Mesothelial cell of epicardium (in vitro differentiated cells): ENCODE measurements at places on chromosomes 3 and 15. TPM values are rescaled to one million over a fixed set of nuclear protein-coding genes. Genes with fewer than 3 reads are reported as not detected.

GRCh38 chr3:16720367-16720940 is 115.2 kb upstream of the DAZL start:
- H3K36me3 ChIP-seq, result no peaks in the 10 kb centered on the region
- H3K27me3 ChIP-seq, result no peaks in the 10 kb centered on the region
- H3K4me3 ChIP-seq, result no peak overlapping the region
- H3K4me1 ChIP-seq, result no peaks in the 10 kb centered on the region
- DNase-seq, result no peak
- no peak overlapping the region for H3K27ac ChIP-seq

GRCh38 chr3:52299879-52300611 is 12.4 kb downstream of the GLYCTK start:
- H3K4me3 ChIP-seq, result peak overlapping the region; percentile 86
- no peak for DNase-seq
- peak overlapping the region; percentile 91 for H3K27ac ChIP-seq

GRCh38 chr15:39172380-39173281 is 408.2 kb upstream of the THBS1 start:
- H3K36me3 ChIP-seq, result no peaks in the 10 kb centered on the region
- no peak for DNase-seq
- peak overlapping the region; percentile 97 for H3K27ac ChIP-seq
- H3K4me1 ChIP-seq, result peaks cover 43% of the 10 kb centered on the region
- no peaks in the 10 kb centered on the region for H3K27me3 ChIP-seq

GRCh38 chr3:191139736-191140135 is 59.3 kb upstream of the OSTN start:
- peaks cover 4% of the 10 kb centered on the region for H3K4me1 ChIP-seq
- H3K36me3 ChIP-seq, result no peaks in the 10 kb centered on the region
- H3K27me3 ChIP-seq, result no peaks in the 10 kb centered on the region
- H3K4me3 ChIP-seq, result no peak overlapping the region
- no peak for DNase-seq

- no peak for DNase-seq
- no peaks in the 10 kb centered on the region for H3K27me3 ChIP-seq
- peaks cover 22% of the 10 kb centered on the region for H3K36me3 ChIP-seq
- no peak overlapping the region for H3K4me3 ChIP-seq
Measured at GRCh38 chr15:65450556-65450955, 27.8 kb upstream of the IGDCC4 start.

DNA sequence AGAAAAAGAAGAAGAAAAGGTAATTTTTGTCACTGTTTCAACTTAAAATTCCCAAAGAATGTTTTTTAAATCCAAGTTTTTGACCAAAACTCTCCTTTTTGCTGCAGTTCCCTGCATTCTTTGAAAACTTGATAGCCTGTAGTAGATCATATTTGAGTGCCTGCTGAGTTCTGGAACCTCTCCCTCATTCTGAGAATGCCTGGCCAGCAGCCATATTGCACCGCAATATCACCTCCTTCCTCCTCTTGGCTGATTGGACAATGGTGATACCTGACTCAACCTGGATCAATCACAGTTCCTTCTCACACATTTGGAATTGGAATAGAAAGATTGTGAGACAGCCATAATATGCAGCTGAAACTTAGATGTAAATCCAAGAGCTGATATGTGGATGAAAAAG is 97.6 kb upstream of the GAP43 start:
- H3K36me3 ChIP-seq, result no peaks in the 10 kb centered on the region
- peak overlapping the region; percentile 57 for H3K27ac ChIP-seq
- H3K27me3 ChIP-seq, result no peaks in the 10 kb centered on the region
- peaks cover 11% of the 10 kb centered on the region for H3K4me1 ChIP-seq
- H3K4me3 ChIP-seq, result no peak overlapping the region

GRCh38 chr15:49494842-49495241 is 71.8 kb downstream of the FGF7 start:
- H3K36me3 ChIP-seq, result no peaks in the 10 kb centered on the region
- no peak overlapping the region for H3K4me3 ChIP-seq
- no peak for DNase-seq
- H3K4me1 ChIP-seq, result peaks cover 23% of the 10 kb centered on the region

- H3K27me3 ChIP-seq, result no peaks in the 10 kb centered on the region
- no peak for DNase-seq
- no peak overlapping the region for H3K4me3 ChIP-seq
- H3K36me3 ChIP-seq, result peaks cover 41% of the 10 kb centered on the region
- H3K4me1 ChIP-seq, result peaks cover 8% of the 10 kb centered on the region
Measured at GRCh38 chr15:77342807-77343206, 77.1 kb downstream of the PEAK1 start.

- H3K27ac ChIP-seq, result peak overlapping the region; percentile 21
- H3K4me1 ChIP-seq, result peaks cover 17% of the 10 kb centered on the region
- DNase-seq, result no peak
- no peak overlapping the region for H3K4me3 ChIP-seq
- H3K36me3 ChIP-seq, result peaks cover 35% of the 10 kb centered on the region
Measured at GRCh38 chr3:132605374-132605792, 8.3 kb downstream of the ACKR4 start.

GRCh38 chr15:93036951-93037819 is 51.8 kb downstream of the RGMA start:
- no peak overlapping the region for H3K4me3 ChIP-seq
- peaks cover 5% of the 10 kb centered on the region for H3K36me3 ChIP-seq
- H3K27me3 ChIP-seq, result no peaks in the 10 kb centered on the region
- peaks cover 8% of the 10 kb centered on the region for H3K4me1 ChIP-seq
- no peak overlapping the region for H3K27ac ChIP-seq

- H3K27me3 ChIP-seq, result peaks cover 2% of the 10 kb centered on the region
- H3K4me3 ChIP-seq, result no peak overlapping the region
- DNase-seq, result no peak
- H3K36me3 ChIP-seq, result no peaks in the 10 kb centered on the region
- no peak overlapping the region for H3K27ac ChIP-seq
Measured at GRCh38 chr3:99765042-99765942, 52.4 kb upstream of the CMSS1 start.

- H3K27ac ChIP-seq, result no peak overlapping the region
- H3K27me3 ChIP-seq, result no peaks in the 10 kb centered on the region
- DNase-seq, result peak; percentile 21
Measured at GRCh38 chr15:28955993-28956421, 70.2 kb downstream of the APBA2 start.

DNA sequence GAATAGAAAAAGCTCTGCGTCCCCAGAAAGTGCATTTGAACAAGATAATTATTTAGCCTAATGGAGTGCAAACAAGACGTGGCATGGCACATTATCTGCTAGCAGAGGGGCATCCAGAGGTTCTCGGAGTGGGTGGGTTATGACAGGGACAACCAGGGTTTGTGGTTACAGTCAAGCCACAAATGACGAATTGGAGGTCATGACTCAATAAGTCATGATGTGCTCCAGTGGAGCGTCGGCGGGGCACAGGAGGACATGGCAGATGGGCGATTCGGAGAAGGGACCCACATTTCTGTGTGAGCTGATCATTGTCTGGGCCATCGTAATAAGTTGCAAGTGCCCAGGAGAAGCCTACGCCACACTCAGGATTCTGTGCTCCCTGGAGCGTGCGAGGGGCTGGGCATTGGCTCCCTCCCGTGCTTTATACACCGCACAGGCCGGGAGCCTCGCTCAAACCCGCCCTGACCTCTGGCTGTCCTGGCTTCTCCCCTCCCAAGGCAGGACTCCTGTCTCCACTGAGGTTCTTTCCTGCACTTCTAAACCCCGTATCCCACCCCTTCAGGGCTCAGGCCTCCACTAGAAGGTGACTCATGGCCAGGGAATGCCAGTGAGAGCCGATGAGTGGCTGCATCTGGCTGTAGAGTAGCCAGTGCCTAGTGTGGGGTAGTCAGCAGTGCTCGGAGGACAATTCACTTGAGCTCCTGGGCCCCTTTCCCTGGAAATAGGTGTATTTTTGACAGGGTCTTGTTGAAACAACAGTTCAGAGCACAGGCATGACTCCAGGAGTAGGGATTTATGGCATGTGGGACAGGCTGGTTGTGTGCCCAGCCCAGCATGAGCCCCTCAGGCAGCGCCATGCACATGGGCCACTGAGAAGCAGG is 67.4 kb downstream of the GRIP2 start:
- peak overlapping the region; percentile 56 for H3K27ac ChIP-seq
- no peak for DNase-seq
- H3K27me3 ChIP-seq, result no peaks in the 10 kb centered on the region
- H3K4me1 ChIP-seq, result peaks cover 14% of the 10 kb centered on the region
- peaks cover 27% of the 10 kb centered on the region for H3K36me3 ChIP-seq
- H3K4me3 ChIP-seq, result no peak overlapping the region

- DNase-seq, result no peak
- no peaks in the 10 kb centered on the region for H3K36me3 ChIP-seq
- H3K27me3 ChIP-seq, result no peaks in the 10 kb centered on the region
- no peak overlapping the region for H3K27ac ChIP-seq
Measured at GRCh38 chr3:27630885-27631284, 91.2 kb downstream of the EOMES start.

GRCh38 chr15:65561934-65562333 is 31.7 kb downstream of the HACD3 start:
- peak; percentile 39 for DNase-seq
- H3K4me3 ChIP-seq, result peak overlapping the region; percentile 44
- peak overlapping the region; percentile 97 for H3K27ac ChIP-seq
- H3K4me1 ChIP-seq, result peaks cover 20% of the 10 kb centered on the region

GRCh38 chr3:129383292-129383860 is 45.1 kb downstream of the EFCAB12 start:
- peak; percentile 50 for DNase-seq
- peaks cover 3% of the 10 kb centered on the region for H3K4me1 ChIP-seq
- no peaks in the 10 kb centered on the region for H3K27me3 ChIP-seq
- H3K27ac ChIP-seq, result no peak overlapping the region

DNA sequence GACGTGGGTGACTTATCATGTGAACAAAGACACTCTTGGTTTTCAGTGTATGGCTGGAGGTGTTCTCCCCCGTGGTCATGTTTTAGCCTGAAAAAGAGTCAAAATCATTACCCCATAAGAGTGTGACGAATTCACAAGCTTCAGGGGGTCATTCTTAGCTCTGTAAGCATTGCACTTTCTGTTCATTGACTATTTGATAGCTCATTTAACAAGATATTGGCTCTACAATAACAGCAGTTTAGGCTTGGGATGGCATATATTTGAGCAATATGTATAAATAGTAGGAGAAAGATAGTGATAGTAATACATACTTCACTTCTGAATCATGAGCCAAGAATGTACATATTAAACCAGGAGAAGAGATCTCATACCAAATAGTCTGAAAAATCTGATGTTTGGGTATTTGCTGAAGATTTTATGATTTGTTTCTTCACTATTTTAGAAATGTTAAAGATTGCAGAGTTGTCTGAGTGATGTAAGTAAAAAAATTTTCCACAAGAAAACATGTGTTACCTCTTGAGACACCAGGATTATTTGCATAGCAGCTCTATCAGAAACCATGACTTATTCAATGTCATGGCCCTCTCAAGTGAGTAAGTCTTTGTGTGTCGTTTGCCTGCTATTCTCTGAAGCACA is 996.0 kb downstream of the OTOL1 start:
- H3K4me3 ChIP-seq, result no peak overlapping the region
- no peaks in the 10 kb centered on the region for H3K36me3 ChIP-seq
- H3K27ac ChIP-seq, result no peak overlapping the region
- peaks cover 5% of the 10 kb centered on the region for H3K4me1 ChIP-seq
- DNase-seq, result no peak
- no peaks in the 10 kb centered on the region for H3K27me3 ChIP-seq

DNA sequence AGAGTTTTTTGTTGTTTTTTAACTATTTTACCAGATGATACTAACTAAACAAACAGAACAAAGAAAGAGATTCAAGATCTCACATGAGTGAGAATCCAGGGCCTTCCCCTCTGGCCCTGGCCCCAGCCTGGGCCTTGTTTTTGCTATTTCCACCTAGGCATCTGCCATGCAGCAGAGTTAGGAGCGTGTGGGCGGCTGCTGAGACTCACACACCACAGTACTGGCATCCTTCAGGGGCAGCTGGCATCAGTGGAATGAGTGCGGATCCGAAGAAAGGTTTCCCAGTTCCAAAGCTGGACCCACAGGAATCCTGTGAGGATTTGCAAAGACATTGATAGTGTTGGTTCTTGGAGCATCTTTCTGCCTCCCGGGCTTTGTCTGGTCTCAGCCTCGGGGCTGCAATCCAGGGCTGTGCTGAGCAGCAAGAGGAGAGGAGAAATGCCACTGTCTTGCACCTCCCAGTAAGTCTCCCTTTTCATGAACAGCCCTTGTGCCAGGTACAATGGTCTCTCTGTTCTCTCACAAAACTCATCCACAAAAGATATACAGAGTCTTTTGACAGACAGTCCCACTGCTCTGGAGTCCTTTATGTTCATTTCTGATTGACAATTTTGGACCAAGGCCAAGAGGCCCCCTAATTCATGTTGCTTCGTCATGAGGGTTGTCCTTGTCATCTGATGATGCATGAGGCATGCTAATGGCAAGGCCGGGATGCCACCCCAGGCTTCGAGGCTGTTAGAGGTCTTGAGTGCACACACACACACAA is 46.6 kb downstream of the APH1B start:
- no peaks in the 10 kb centered on the region for H3K36me3 ChIP-seq
- peaks cover 26% of the 10 kb centered on the region for H3K4me1 ChIP-seq
- H3K27ac ChIP-seq, result no peak overlapping the region
- H3K27me3 ChIP-seq, result no peaks in the 10 kb centered on the region

GRCh38 chr15:69722924-69723323 is 270.3 kb downstream of the RPLP1 start:
- H3K27ac ChIP-seq, result no peak overlapping the region
- DNase-seq, result no peak
- H3K27me3 ChIP-seq, result peaks cover 61% of the 10 kb centered on the region
- H3K4me3 ChIP-seq, result no peak overlapping the region

DNA sequence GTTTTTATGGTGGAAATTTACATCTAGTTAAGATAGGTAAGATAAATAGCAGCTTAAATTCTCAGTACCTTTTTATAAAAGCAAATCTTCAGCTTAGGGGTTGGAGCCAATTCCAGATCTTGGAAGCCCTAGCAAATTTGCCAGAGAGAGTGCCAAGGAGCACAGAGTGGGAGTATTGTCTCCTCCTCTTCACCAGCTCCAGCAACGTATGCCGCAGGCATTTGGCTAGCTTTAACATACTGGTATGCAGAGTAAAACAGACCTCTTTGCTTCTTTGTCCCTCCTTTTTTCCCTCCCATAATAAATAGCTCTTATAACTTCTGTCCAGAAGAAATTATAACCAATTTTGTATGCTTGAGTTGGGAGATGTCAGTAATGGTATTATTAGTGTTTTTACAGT is 140.4 kb downstream of the DIPK2A start:
- peaks cover 8% of the 10 kb centered on the region for H3K4me1 ChIP-seq
- H3K27ac ChIP-seq, result no peak overlapping the region
- H3K4me3 ChIP-seq, result no peak overlapping the region
- no peak for DNase-seq
- no peaks in the 10 kb centered on the region for H3K36me3 ChIP-seq

- no peak overlapping the region for H3K27ac ChIP-seq
- H3K4me1 ChIP-seq, result no peaks in the 10 kb centered on the region
- H3K36me3 ChIP-seq, result no peaks in the 10 kb centered on the region
- DNase-seq, result no peak
- peaks cover 5% of the 10 kb centered on the region for H3K27me3 ChIP-seq
Measured at GRCh38 chr3:17039594-17039993, 154.8 kb downstream of the PLCL2 start.

CCR8 gene
- total RNA-seq, result not detected in 3 replicates

AKAP13 gene
- total RNA-seq, result 105 to 110 TPM (median 109 TPM) in 3 replicates

MESP2 gene
- 0.29 TPM in 1 of 3 replicates, not detected in the others for total RNA-seq

SPATA12 gene
- total RNA-seq, result not detected in 3 replicates

PGBD4 gene
- 1.4 to 1.5 TPM (median 1.5 TPM) in 3 replicates for total RNA-seq

CAMK2N2 gene
- 0.16 TPM in 2 of 3 replicates, not detected in the other for total RNA-seq

ABHD5 gene
- total RNA-seq, result 8.0 to 9.5 TPM (median 8.4 TPM) in 3 replicates

PRR20G gene
- total RNA-seq, result not detected in 3 replicates
